Endothelial cell of umbilical vein (primary cell): ENCODE measurements at places on chromosomes 1 and 21. TPM values are rescaled to one million over a fixed set of nuclear protein-coding genes. Genes with fewer than 3 reads are reported as not detected.
A peak's percentile ranks its signal among the peaks of the same experiment; 100 is the strongest.

The ZNF326 gene
- 29.7 and 29.9 TPM in 2 replicates for total RNA-seq

- DNase-seq = no peak
Observed at GRCh38 chr1:59640851-59641250, 173.9 kb upstream of the HOOK1 start.

- DNase-seq = peak; percentile 74
Observed at GRCh38 chr1:180503280-180503862, 994 bp upstream of the ACBD6 start.

GRCh38 chr1:55154616-55155015, 60.5 kb downstream of the USP24 start:
- DNase-seq = no peak

- DNase-seq = no peak
Observed at GRCh38 chr1:57411262-57411661, 12.6 kb downstream of the DAB1 start.

GRCh38 chr1:7534061-7534825, 236.9 kb upstream of the VAMP3 start:
- peak; percentile 32 for DNase-seq
